ENCODE measurements at places on chromosomes 6 and 20. TPM values are rescaled to one million over a fixed set of nuclear protein-coding genes. Genes with fewer than 3 reads are reported as not detected.

Gene ME1
- 3.0 TPM for polyA plus RNA-seq

Gene DYNLT2
- 9.6 TPM for polyA plus RNA-seq

- DNase-seq = no peak
Measured at GRCh38 chr20:63233061-63233344, 2.7 kb upstream of the BIRC7 start.

DNA sequence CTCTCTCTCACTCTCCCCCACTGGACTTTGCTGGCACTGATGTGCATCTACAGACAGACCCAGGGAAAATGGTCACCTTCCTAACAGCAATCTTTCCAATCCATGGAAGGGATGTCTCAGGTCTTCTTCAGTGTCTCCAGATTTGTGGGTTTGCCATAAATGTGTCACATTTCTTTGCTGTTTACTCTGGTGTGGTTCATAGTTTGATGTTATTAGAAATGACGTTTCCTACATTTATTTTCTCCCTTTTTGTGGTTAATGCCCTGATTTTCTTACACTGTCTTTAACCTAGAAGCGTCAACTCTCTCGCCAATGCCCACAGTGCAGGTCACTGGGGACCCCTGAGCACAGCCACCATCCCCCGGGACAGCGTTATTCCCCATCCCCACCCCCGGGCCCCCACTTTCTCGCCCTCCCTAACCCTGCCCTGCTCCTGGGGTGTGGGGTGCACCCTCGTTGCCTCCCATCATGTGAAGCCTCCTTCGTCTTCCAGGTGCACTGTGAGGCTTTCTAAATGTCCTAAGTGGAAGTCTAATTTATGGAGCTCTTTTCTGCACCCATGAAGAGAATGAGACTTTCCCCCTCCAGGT is 86.5 kb downstream of the YTHDF1 start:
- no peak for DNase-seq

GRCh38 chr6:153231048-153231646 is 100.1 kb upstream of the RGS17 start:
- DNase-seq = peak; percentile 23
